ENCODE measurements at places on chromosomes 7 and 10.

DNA sequence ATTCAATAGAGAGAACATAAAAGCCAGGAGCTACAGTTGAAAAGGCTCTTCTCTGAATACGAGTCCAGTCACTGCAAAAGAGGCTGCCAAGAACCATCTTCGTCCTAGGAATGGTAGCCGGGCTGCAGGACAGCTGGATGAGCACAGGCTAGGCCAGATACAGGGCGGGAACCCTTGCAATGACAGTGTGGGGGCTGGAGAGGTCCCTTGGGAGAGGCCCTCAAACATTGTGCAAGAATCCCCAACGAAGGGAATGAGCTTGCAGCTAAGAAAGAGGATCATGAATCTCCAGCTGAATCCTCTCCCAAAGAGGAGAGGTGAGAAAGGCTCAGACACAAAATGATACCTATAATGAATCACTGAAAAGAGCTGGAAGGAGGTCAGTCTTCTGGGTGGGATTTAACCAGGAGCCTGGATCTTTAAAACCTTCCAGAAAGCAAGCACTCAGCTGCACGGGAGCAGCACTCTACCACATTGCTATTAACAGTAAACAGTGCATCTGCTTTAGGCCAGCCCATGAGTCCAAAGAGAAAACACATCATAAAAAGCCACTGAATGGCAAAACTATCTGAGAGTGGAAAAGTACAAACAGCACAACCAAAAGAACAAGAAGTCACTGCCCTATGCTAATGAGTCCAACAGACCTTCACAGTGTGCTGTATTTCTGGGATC is 287.9 kb downstream of the TNS3 start:
- DNase-seq = no peak

- no peak for DNase-seq
Measured at GRCh38 chr10:43698156-43698555, 49.5 kb upstream of the ZNF32 start.

DNA sequence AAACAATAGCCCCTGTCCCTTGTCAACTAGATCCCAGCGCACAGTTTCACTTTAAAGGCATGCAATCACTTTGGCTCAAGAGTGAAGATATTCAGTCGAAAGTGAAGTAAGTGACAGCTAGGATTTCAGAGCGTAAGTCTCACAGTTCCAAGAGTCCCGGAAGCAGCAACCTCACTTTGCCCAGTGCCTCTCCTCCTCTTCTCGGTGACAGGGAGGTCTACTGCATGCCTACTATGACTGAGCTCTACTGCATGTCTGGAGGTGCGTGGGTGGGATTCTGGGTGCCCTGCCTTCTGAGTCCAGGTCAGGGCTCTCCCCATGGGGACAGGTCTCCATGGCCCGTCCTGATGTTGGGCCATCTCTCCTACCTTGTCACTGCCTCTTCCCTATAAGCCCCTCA is 17.0 kb downstream of the PRKCQ start:
- DNase-seq = no peak

DNA sequence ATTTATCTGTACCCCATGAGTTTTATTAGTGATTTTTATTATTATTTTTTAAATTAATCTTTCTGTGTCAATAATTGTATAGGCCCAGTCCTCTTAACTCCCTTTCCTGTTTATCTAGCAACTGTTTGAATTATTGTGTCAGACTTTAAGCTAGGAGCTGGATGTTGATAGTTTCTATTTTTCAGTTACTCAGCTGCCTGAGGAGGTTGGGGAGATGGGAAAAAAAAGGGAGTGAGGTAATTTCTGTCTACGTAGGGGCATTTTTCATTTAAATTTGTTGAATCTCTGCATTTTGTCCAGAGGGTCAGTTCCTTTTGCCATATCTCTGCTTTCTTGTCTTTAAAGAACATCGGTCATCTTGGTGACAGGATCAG is 5.0 kb upstream of the ZNF518A start:
- no peak for DNase-seq

DNA sequence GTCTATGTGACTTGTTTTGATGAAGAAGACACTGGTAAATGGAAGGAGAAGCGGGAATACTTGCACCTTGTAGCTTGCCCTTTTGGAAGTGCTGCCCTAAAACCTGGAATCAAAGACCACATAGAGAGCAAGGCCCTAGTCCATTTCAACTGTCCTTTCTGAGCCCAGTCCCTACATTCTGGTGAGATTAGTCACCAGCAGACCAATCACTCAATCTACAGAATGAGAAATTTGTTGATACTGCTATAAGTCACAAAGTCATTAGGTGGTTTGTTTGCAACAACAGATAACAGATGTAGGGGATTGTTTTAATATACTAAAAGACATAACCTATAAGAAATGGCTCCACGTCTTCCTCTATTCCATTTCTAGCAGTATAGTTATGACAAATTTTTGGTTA is 33.6 kb downstream of the WASL start:
- no peak for DNase-seq

GRCh38 chr7:300546-301290 is 10.7 kb downstream of the FOXL3 start:
- no peak for DNase-seq

DNA sequence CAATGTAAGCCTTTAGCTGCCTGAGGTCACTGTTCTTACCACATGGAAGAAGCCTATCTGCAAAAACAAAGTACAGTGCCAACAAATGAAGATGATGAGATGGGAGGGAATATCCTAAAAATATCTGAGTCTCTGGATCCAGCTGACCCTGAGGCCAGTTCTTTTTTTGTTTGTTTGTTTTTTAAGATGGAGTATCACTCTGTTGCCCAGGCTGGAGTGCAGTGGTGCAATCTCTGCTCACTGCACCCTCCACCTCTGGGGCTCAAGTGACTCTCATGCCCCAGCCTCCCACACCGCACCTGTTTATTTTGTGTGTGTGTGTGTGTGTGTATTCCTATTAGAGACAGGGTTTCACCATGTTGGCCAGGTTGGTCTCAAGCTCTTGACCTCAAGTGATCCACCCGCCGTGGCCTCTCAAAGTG is 44.9 kb downstream of the HYCC1 start:
- DNase-seq = no peak

GRCh38 chr7:107213193-107213788 is 44.5 kb downstream of the HBP1 start:
- DNase-seq = no peak

- no peak for DNase-seq
Measured at GRCh38 chr7:135944753-135945152, 32.4 kb downstream of the MTPN start.

DNA sequence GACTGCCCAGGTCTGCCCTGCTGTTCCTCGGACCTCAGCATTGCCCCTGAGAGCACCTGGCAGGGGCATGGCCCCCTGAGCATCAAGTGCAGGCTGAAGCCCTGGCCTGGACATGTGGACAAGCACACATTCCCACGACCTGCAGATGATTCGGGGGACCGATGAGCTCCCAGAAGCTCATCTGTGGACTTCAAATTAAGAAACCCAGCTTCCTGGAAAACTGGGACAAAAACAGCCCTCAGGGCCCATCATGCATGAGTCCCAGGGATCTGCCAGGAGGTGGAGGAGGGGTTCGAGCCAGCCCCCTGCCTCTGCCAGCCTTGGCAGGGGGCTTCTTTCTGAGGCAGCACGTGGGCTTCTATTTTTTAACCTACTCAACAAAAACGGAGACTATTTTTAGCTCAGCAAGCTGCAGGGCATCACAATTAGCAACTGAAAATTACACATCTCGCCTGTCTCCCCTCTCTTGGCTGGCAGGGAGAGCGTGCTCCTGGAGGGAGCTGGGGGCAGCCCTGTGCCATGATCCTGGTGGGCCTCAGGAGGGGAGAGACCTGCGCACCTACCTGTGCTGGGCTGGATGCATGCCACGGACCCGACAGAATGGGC is 51.8 kb downstream of the RASGEF1A start:
- DNase-seq = no peak

- DNase-seq = no peak
Measured at GRCh38 chr10:103643381-103643780, 149.9 kb downstream of the NEURL1 start.

- no peak for DNase-seq
Measured at GRCh38 chr7:128940494-128941322, 3.0 kb downstream of the IRF5 start.

- no peak for DNase-seq
Measured at GRCh38 chr10:18008986-18009385, 57.3 kb downstream of the SLC39A12 start.

DNA sequence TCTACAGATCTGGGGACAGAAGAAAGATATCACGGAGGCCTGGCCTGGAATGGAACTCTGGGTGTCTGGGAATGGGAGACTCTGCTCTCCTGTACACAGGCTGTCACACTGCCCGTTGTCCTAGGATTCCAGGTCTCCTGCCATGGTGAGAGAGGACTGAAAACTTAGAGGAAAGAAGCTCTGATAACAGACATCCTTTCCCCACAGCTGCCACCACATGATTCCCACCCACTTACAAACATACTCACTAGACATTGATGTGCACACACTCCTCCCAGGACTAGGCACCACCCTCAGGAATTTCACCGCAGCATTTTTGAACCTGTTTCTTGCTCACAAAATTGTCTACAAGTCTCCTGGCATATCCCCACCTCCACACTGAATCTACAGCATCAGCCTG is 5.7 kb downstream of the ZNF92 start:
- DNase-seq = no peak

DNA sequence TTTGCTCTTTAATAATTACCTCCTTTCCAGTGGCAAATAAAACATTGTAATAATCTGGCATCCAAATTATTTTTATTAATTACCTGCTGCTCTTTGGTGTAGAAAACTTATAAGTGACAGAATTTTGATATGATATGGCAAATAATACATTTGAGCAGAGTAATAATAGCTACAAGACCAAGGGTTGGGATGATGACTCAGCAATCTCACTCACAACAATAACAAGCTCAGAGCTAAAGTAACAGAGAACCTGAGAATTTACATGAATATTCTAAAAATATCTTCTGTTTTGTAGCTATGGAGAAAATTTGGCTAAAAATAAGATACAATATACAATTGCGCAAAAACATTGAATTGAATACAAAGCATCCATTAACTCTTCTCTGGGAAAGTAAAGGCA is 480.8 kb upstream of the COBL start:
- no peak for DNase-seq

DNA sequence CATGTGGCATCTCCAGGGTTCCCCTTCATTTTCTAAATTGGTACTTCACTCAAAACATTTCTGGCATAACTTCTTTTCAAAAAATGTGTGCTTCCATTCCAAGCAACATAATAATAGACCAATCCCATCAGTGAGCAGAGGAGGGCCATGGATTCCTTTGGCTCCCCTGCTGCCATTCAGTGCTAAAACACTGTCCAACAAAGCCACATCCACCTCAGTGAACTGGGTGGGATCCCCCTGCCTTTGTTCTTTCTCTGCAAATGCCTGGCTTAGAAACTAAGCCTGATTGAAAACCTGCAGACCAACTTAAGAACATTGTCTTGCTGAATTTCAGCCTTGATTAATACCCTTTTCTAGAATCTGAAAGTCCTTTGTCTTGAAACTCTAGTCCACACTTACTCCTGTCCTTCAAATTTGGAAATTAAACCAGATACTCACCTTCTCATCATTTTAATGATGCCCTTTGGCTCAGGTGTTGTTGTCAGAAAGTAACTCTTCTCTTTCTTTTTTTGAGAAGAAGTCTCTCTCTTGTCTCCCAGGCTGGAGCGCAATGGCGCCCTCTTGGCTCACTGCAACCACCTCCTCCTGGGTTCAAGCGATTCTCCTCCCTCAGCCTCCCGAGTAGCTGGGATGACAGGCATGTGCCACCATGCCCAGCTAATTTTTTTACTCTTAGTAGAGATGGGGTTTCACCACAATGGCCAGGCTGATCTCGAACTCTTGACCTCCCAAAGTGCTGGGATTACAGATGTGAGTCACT is 132.3 kb downstream of the PLXNA4 start:
- DNase-seq = no peak

DNA sequence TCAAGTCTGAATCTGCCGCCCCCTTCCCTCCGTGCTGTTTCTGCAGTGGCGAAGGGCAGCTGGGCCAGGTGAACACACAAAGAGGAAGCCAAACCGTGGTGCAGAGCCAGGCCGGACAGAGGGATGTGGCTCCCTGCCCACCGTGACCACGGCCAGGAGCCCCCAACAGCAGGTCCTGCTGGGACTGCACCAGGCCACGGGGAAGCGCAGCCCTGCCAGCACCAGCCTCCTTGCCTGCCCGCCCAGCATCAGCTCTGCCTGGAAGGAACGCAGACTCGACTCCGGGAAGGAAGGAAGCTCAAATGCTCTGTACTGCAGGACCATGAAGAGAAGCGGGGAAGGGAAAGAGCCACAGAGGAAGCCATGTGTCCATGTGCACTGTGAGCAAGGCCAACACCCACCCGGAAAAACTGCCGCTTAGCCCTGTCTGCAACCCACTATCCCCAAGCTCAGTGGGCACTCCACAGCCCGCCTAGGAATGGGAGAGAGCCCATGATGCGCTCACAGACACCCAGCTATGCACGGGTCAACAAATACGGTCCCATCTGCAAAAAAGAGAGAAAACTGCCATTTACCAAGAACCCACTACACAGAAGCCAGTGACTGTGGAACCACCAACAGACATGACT is 19.0 kb downstream of the GPER1 start:
- no peak for DNase-seq

- DNase-seq = no peak
Measured at GRCh38 chr10:33930079-33930478, 595.6 kb upstream of the NRP1 start.

DNA sequence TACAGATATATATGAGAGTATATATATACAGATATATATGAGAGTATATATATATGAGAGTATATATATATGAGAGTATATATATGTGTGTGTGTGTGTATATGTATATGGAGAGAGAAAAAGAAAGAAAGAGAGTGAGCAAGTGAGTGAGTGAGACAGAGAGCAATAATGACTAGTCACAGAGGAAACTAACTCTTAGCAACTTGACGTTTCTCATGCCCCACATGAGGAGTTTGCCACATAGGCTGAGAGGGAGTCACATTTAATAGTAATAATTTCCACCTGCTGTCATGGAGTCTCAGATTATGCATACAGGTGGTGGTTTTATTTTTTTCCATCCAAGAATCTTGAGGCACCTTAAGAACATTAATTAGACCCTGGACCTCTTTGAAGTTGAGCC is 199.9 kb downstream of the GATA3 start:
- DNase-seq = no peak

- DNase-seq = no peak
Measured at GRCh38 chr7:69526570-69526969, 71.7 kb upstream of the AUTS2 start.

DNA sequence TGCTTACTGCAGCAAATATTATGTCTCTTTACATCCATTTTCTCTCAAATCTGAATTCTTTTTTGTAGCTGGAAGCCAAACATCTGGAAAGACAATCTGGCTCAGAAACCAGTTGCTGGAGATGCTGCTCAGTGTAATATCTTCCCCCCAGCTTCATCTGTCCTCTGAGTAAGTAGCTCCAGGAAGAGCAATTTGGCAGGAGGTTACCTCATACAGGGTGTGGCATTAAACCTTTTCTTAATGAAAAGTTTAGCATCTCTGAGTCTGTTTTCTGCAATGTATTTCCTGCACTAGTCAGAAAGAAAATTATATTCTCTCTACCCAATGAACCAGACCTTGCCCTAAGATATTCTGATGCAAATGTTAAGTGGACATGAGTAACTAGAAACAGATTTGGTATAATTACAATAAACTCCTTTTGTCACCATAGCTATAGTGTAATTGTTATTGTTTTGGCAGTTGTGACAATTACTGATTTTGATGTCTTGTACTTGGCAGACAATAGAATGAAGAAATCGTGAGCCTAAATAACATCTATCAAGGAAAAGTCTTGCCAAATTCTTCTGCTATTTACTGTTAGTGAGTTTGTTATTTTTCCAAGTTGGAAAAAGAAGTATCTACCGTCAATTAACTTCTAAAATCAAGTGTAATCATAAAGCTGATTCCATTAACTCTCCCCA is 123.3 kb downstream of the WDFY4 start:
- no peak for DNase-seq

- no peak for DNase-seq
Measured at GRCh38 chr10:80598951-80599350, 61.2 kb downstream of the SH2D4B start.

All from progenitor cell of endocrine pancreas (in vitro differentiated cells).